ENCODE measurements at places on chromosomes 6 and 20.

DNA sequence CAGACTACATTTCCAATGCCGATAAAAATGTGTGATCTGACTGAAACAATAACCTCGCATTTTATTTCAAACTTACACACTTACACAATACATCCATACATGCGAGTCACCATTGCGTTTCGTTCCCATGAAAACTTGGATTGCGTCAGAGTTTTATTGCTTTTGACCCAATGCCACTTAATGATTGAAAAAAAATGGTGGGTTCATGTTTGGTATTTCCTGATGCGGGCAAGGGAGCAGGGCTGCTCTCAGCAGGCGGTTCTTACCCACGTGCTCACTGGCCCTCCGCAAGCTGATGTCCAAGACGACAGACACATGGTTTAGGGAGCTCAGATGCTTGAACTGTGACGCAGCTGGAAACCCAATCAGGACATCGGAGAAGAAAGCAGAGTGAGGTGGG, 281.0 kb upstream of the SULF2 start:
- DNase-seq, result no peak

DNA sequence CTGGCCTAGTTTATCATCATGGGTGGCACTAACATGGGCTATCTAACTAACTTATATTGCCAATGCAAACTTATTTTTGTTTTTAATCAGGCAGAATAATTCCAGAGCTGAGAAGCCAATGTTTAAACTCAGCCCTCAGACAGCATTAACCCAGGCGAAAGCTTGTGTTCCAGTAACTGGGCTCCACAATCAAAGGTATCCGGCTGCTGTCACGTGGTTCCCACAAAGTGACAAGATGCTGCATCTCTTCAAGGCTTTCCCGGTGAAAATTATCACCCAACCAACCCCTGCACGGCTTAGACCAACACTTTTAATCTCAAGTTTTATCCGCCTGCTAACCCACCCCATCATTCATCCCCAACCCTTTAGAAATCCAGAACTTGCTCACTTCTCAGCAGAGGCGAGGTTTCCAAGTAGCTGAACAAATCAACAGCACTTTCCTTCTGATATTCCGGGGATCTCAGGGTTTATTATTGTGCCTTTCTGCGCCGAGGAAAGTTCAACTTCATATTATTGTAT, 885 bp downstream of the MTCL3 start:
- DNase-seq, result no peak

DNA sequence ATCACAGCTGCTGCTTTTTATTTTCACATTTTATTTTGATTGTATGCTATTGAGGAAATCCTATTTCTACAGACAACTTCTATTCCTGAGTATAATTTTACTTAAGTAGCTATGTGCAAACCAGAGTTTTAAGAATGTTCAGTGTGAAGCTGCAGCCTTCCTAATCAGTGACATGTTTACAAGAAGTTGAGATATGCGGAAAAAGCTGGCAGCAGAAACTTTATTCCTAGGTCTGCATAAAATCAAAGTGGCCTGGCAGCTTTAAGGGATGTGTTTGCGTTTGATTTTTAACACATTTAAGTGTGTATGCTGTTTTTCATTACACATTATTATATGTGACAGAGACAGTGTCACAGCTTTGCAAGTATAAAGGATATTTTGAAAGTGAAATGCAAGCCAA, 26.3 kb downstream of the MAPK14 start:
- no peak for DNase-seq

DNA sequence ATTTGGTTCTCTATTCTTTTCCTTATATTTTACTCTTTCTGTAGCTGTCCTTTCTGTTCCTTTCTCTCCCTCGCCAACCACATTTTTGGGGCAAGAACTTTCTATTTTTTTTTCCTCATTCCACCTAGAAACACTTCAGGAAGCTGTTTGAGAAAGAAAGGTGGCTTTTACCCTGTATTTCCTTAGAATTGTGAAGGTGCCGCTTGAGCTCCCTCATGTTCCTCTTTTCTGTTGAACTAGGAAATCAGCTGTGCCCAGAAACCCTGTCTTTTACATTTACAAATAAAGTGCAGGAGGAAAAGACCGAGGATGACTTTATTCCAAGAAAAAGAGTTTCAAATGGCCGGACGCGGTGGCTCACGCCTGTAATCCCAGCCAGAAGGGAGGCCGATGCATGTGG, 38.2 kb downstream of the OR2B2 start:
- DNase-seq, result no peak

DNA sequence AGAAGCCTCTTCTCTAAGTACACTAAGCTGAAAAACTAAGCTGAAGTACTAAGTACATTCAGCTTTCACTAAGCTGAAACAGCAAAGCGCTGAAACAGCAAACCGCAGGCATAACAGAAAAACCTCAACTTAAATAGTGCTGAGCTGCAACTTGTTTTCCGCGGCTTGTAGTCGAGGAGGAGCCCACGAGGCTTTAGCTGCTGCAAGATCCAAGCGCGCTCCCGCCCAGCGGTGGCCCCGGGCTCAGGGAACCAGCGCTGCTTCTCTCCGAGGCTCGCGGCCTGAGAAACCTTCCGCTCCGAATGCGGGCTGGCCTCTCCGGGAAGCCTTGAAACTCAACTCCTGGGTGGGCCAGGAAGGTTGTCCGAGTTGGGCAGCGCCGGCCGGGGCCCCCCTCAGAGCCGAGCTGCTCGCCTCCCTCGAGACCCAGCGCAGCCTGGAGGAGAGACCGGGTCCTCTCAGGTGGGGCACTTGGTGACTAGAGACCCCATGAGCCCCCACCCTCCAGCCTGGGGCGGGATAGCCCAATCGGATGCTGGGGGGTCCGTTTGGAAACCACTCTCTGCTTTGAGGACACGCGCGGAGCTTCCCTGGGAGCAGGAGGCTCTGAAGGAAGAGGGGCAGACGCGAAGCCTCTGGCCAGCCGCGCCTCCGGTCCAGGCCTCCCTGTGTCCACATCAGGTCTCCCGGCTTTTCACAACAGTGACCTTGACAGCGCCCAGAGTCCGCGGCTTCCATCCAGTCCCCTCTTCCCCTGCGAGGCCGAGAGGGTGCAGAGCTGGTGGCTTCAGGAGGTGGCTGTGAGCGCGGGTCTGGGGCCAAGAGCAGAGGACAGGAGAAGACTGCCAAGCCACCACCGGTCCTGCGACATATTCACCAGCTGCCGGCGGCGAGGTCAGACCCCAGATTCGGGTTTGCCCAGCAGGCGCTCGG, 38.1 kb upstream of the HLA-E start:
- peak; percentile 92 for DNase-seq

DNA sequence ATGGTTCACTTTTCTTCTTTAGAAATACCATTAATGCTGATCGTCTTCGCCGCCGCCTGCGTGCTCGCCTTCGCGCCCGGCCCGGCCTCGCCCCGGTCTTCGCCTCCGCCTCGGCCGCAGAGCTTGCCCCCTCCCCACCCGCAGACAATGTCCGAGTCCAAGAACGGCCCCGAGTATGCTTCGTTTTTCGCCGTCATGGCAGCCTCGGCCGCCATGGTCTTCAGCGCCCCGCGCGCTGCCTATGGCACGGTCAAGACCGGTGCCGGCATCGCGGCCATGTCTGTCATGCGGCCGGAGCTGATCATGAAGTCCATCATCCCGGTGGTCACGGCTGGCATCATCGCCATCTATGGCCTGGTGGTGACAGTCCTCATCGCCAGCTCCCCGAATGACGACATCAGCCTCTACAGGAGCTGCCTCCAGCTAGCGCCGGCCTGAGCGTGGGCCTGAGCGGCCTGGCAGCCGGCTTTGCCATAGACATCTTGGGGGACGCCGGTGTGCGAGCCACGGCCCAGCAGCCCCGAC, 4.8 kb upstream of the PRPH2 start:
- DNase-seq, result no peak

DNA sequence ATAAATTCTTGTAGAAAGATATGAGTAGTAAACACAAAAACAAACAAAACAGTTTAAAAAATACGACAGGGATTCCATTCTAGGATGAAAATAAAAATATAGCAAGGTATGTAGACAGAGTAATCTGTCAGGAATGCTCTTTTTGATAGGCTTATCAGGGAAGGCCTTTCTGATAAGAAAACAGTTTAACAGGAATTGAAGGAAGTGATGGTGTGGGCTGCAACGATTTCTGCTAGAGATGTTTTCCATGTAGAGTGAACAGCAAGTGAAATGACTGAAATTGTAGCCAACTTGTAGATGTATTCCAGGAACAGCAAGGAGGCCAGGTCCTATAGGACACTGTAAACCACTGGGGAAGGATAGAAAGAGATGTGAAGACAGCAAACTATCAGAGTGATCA, 689.7 kb upstream of the GJE1 start:
- no peak for DNase-seq

DNA sequence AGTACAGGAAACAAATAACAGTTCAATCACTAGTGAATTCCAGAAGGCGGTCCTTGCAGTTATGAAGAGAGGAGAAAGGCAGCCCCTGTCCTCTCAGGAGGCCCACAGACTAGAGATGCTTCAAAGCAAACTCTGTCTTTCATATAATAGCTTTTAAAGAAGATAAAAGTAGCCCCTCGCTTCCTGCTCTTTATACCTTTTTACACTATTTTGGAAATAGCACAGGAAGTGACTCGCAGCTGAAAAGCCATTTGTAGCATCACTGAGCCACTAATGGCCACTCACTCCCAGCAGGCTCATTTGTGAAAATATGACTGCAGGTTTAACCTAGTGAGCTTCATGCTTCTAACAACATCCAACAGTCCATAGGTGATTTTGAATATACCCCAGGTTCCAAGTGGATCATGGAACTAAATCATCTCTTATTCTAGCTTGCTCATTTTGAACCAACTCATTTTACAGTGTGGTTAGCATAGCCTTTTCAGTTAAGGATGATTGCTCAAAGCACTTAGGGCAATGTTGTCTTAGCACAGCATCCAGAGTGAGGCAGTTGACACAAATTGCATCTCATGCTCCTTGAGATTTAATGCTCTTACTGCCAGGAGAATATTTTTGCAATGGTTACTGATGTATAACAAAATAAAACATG, 136.0 kb upstream of the NRSN1 start:
- DNase-seq, result no peak

DNA sequence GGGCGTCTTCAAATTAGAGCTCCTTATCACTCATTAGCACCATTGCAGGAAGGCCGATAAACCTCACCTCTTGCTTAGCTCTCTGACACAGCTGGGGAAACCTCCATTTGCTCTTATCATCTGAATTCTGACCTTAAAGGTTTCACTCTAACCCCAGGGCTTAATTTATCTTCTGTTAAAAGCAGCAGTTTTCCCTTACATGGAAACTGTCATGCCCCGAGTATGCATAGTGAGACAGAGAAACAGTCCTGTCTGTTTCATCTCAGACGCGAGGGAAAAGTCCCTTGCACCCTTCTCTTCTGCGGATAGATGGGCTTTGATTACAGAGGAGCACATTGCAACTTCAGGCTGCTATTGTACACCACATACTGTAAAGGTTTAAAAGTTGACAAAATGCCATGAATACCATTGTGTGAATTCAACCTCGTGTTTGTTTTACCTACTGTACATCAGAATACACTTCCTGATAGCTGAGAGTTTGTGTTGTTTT, 191.5 kb upstream of the BMP2 start:
- no peak for DNase-seq

DNA sequence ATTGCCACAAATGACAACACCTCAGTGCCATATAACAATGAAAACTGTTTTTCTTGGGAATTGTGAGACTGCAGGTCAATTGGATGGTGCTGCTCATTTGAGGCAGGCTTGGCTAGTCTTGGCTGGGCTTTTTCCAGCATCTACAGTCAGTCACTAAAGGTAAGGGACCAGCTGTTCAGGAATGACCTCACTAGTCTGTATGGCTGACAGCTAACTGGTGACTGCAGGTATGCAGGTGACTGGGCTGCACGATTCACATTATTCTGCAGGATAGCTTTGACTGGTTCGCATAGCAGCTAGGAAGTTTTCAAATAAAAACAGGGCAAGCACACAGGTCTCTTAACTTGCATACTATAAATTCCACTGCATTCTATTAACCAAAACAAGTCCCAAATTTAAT, 22.1 kb upstream of the HMGCLL1 start:
- DNase-seq, result no peak

DNA sequence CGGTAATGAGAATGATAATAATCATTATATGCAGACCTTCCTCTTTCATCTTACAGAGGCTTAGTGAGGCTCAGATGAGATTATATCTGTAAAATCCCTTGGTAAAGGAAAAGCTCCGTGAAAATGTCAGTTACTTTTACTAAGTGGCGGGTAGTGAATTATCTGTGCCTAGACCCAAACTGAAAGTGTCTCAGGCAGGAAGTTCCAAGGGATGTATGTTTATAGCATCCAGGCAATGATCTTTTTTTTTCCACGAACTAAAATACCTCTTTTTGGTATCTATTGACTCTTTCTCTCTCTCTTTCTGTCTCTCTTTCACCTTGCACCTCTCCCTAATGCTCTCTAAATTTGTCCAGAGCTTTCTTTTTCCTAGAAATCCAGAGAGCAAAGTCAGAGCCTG, 5.0 kb downstream of the TCF21 start:
- DNase-seq, result no peak

GRCh38 chr6:108801366-108801765, 46.9 kb upstream of the ARMC2 start:
- no peak for DNase-seq

DNA sequence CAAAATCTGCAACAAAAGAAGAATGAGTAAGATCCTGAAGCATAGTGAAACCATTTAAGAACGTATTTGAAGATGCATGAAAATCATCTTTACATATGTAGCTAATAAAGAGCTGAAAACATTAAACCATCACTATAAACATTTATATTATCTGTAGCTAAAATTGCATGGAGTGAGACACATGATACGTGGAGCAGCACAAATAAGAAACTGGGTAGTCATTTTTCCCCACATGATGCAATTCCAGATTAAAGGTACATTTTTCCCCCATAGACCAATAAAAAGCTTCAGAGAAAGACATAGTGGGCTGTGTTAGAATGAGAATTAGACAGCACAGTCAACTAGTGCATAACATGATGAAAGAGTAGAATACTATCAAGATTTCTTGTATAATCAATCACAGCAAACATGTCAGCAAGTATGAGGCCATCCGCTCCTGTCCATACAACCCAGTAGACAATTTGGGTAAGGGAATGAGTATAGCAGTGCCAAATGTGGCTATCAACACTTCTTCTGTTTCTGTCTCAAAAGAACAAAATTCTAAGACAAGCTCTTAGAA, 67.0 kb downstream of the RSPO3 start:
- DNase-seq, result no peak

- DNase-seq, result no peak
These were observed 81.9 kb downstream of the SIM1 start for GRCh38 chr6:100382767-100383195.

- DNase-seq, result no peak
These were observed 260.2 kb downstream of the BCKDHB start for GRCh38 chr6:80366714-80367113.

DNA sequence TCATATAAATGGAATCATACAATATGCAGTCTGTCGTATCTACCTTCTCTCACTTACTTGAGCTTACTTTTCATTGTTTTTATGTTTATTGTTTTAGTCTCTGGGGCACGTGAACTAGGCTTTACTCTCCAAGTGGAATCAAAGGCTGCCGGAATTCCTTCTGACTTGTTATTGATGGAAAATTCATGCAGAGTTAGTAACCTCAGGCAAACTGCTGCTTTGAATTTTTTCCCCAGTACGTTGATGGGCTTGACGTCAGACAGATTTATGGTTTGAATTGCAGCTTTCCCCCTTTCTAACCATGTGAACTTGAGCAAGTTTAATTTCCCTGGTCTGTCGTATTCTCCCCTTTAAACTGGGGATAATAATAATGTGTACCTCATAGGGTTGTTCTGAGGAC, 68.6 kb downstream of the ZDHHC14 start:
- DNase-seq, result no peak

Data from SIG-M5 (cell line).